ENCODE measurements at places on chromosomes 1 and 21. TPM values are rescaled to one million over a fixed set of nuclear protein-coding genes. Genes with fewer than 3 reads are reported as not detected.

KIF14 gene
- 1.0 TPM for total RNA-seq

LCE7A gene
- not detected for total RNA-seq

COG2 gene
- 40.2 TPM for total RNA-seq

OR2L13 gene
- not detected for total RNA-seq

LENEP gene
- total RNA-seq: not detected

C1QC gene
- 30.3 TPM for total RNA-seq

RIMKLA gene
- 0.52 TPM for total RNA-seq

AMY1C gene
- not detected for total RNA-seq

RGS16 gene
- 7.8 TPM for total RNA-seq

SELE gene
- 1.6 TPM for total RNA-seq

CD1E gene
- total RNA-seq: 0.52 TPM

TSPAN2 gene
- total RNA-seq: 6.8 TPM

TTC13 gene
- total RNA-seq: 20.4 TPM

NUDT4B gene
- total RNA-seq: 1.0 TPM

TMCC2 gene
- 15.1 TPM for total RNA-seq

CR2 gene
- not detected for total RNA-seq

GNAT2 gene
- not detected for total RNA-seq

FAM72A gene
- 1.0 TPM for total RNA-seq

SGIP1 gene
- 0.52 TPM for total RNA-seq

GPN2 gene
- 6.3 TPM for total RNA-seq

NBPF15 gene
- total RNA-seq: 37.6 TPM

MAP3K21 gene
- 0.52 TPM for total RNA-seq

HDAC1 gene
- 37.6 TPM for total RNA-seq

LEPROT gene
- 30.8 TPM for total RNA-seq

FAAH gene
- total RNA-seq: 13.6 TPM

ANXA9 gene
- not detected for total RNA-seq

ESRRG gene
- 25.1 TPM for total RNA-seq

HPDL gene
- 2.6 TPM for total RNA-seq

HFM1 gene
- total RNA-seq: 16.2 TPM

MEX3A gene
- 6.8 TPM for total RNA-seq

UMODL1 gene
- total RNA-seq: not detected

FAM163A gene
- total RNA-seq: under 0.01 TPM

SPRR1A gene
- not detected for total RNA-seq

RAD54L gene
- 3.1 TPM for total RNA-seq

RGS4 gene
- total RNA-seq: 3.7 TPM

WLS gene
- total RNA-seq: 68.9 TPM

KDF1 gene
- not detected for total RNA-seq

CD1C gene
- 2.1 TPM for total RNA-seq

ZBED6 gene
- total RNA-seq: 11.0 TPM

KIF26B gene
- 0.52 TPM for total RNA-seq

SLAMF6 gene
- 0.52 TPM for total RNA-seq

ARHGAP29 gene
- 39.1 TPM for total RNA-seq

FNDC5 gene
- total RNA-seq: 366 TPM

LZIC gene
- 42.3 TPM for total RNA-seq

HSPA6 gene
- total RNA-seq: 0.52 TPM

CSTB gene
- 6.3 TPM for total RNA-seq

CRP gene
- total RNA-seq: not detected

KCNQ4 gene
- total RNA-seq: 4.2 TPM

FCMR gene
- 0.52 TPM for total RNA-seq

HPCA gene
- not detected for total RNA-seq

RNF186 gene
- not detected for total RNA-seq

KCNE2 gene
- 1.6 TPM for total RNA-seq

LCE2B gene
- not detected for total RNA-seq

FAM151A gene
- not detected for total RNA-seq

GJA8 gene
- not detected for total RNA-seq

ARID4B gene
- 23.0 TPM for total RNA-seq

AZIN2 gene
- 5.7 TPM for total RNA-seq

CLDN17 gene
- total RNA-seq: not detected

LEFTY1 gene
- total RNA-seq: 0.52 TPM

Data from skeletal muscle tissue (tissue), 5 donors.